Stimulated activated CD4-positive, alpha-beta T cell treated with anti-CD3 and anti-CD28 coated beads, Interleukin-4, amount 100 ng/mL, for 1 hour (primary cell): ENCODE measurements at places on chromosomes 6 and 20.

DNA sequence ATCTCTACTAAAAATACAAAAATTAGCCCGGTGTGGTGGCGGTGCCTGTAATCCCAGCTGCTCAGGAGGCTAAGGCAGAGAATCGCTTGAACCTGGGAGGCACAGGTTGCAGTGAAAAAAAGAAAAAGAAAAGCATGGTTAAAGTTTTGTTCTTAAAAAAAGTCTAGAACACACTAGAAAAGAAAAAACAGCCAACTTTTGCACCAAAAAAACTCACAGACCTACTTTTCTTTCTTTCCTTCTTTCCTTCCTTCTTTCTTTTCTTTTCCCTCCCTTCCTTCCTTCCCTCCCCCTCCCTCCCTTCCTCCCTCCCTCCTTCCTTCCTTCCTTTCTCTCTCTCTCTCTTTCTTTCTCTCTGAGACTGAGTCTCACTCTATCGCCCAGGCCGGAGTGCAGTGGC, 204.4 kb downstream of the BTBD9 start:
- no peak for DNase-seq

GRCh38 chr6:170316071-170316470, 9.5 kb downstream of the FAM120B start:
- no peak for DNase-seq

DNA sequence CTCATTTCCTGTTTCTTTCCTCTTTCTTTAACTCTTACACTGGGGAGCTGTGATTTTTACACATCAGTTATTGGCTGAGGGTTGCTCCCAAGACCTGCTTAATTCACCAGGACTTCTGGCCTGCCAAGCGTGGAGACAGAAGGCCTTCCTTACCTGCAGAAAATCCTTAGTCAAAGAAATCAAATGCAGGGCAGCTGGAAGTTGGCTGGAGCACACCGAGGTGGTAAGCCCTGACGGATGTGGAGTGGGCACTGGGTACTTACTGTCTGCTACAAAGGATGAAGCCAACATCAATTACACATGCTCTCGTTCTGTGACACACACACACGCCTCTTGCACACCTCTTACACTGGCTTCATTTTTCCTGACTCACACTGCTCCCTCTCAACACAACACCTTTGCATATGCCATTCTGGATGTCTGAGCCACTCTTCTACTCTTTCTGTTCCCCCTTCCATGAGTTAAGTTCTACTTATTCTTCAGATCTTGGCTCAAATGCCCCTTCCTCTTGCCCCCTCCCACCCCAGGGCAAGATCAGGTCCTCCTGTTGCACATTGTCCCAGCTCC, 61.6 kb downstream of the TTI1 start:
- no peak for DNase-seq

DNA sequence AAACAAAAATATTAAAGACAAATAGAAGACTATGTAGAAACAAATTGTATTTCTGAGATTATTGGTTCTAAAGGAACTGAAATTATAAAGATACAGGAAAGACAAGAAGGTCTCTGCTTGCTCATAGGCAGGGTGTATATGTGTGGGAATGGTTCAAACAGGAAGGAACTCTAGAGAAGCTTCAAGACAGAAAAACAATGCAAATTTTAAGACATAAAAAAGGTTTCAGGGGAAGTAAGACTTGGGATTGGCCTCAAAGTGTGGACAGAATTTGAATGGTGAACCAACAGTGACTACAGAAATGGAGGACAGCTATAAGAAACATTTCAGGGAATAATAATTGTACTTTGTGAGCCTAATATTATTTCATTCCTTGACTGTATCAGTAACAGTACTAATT, 50.3 kb downstream of the OR2B2 start:
- DNase-seq: no peak

- DNase-seq: no peak
These were observed 422.0 kb upstream of the HS3ST5 start for GRCh38 chr6:114764866-114765265.

- DNase-seq: peak; percentile 40
These were observed 474 bp downstream of the RBM38 start for GRCh38 chr20:57391439-57392301.

DNA sequence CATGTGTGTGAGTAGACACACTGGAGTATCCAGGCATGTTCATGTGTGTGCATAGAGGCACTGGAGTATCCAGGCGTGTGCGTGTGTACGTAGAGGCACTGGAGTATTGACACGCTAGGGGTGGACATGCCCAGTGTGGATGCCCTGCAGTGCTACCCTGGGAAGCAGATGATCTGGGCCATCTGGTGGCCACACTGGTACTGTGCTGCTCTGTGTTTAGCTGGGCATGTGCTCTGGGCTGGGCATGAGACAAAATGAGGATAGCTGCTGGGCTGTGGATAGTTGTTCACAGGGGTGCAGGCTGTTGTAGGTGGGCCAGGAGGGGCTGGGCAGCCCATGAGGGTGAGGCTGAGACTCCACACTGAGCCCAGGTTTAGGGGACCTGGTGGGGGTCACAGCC, 24.0 kb upstream of the NPBWR2 start:
- DNase-seq: no peak

- no peak for DNase-seq
These were observed 10.9 kb upstream of the ZNF831 start for GRCh38 chr20:59152559-59153354.

DNA sequence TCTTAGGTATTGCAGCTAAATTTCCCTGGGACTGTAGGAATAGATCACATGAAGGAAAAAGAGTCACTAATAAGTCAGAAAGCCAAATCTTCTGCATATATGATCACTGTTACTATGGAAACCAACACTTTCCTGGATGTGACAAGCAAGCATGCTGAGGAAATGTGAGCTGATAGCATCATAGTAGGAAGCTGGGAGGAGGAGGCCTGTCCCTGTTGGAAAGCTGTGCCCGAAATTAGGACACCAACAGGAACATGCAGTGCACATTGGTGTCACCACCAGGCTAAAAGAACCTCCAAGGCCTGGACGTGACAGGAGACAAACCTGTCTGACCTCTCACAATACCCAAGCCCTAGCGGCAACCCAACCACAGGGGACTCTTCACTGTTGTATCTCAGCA, 181.9 kb upstream of the PCSK2 start:
- no peak for DNase-seq
